ENCODE measurements at places on chromosomes 5 and 9.

- DNase-seq: no peak
Measured at GRCh38 chr5:50476549-50476948, 35.5 kb upstream of the EMB start.

- no peak for DNase-seq
Measured at GRCh38 chr5:594226-594860, 17.8 kb upstream of the CEP72 start.

GRCh38 chr9:82882138-82882537, 180.8 kb downstream of the RASEF start:
- no peak for DNase-seq

GRCh38 chr9:83296123-83296522, 233.2 kb upstream of the RASEF start:
- DNase-seq: peak; percentile 53

GRCh38 chr9:15513335-15513734, 2.6 kb upstream of the PSIP1 start:
- peak; percentile 48 for DNase-seq

DNA sequence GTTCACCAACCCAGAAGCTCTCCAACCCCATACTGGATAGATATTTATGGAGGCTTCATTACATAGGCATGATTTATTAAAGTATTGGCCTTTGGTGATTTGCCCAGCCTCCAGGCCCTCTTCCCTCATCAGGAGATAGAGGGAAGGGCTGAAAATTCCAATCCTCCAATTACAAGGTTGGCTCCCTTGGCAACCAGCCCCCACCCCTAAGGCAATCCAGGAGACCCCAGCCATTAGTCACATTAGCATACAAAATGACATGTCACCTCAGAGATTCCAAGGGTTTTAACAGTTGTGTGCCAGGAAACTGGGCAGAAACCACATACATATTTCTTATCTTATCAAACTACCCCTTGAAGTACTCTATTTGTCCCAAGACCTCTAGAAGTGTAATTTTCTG, 210.0 kb downstream of the HINT1 start:
- DNase-seq: peak; percentile 8

GRCh38 chr9:131736431-131736830, 3.4 kb downstream of the RAPGEF1 start:
- DNase-seq: no peak

- no peak for DNase-seq
Measured at GRCh38 chr5:131999441-132000240, 11.8 kb downstream of the ACSL6 start.

GRCh38 chr5:2801577-2802525, 50.4 kb upstream of the IRX2 start:
- DNase-seq: no peak

GRCh38 chr5:96302174-96302738, 130.8 kb downstream of the PCSK1 start:
- DNase-seq: no peak

DNA sequence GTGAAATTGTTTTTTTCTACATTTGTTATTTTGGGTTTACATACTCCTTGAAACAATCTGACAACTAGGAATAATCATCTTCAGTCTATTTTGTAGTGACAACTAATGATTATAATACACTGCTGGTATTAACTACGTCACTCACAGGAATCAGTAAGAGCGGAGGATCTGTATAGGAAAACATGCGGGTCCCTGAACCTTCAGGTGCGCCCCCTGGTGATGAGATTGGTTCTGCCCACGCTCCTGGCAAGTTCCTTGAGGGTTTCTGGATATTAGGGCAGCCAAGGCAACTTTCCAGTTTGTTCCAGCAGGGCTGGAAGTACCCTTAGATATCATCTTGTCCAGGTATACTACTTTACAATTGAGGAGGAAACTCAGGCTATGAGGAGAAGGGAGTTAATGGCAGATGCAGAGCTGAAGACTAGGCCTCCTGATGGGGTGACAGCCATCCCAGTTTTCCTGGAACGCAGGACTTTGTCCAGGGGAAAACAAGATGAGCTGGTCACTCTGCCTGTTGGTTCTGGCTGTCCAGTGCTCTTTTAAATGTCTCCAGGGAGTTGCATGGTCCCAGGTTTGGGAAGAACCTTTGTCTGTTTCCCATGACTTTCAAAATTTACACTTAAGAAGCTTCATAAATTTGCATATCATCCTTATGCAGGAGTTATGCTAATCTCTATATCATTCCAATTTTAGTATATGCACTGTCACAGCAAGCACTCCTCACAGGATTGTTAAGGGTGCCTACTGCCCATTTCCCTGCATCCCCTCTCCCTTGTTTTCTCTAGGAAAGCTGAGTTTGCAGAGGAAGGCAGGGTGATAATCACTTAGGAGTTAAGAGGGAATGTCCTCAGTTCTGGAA, 14.9 kb upstream of the WNT8A start:
- peak; percentile 78 for DNase-seq

DNA sequence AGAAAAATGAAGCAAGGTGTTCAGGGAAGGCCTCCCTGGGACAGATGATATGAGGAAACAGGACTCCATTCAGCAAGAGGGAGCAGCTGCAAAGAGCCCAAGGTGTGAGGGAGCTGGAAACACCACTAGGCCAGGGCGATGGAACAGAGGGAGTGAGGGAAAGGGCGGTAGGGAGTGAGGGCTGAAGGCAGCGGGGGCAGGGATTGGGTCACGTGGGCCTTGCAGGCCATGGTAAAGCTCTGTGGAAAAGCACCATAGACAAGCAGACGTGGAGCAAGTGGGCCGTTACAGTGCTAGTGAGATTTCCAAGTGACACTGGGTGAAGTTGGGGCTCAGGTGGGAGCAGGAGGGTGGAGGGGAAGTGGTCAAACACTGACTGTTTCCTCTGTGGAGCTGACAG, 10.8 kb upstream of the PRRC1 start:
- peak; percentile 8 for DNase-seq

DNA sequence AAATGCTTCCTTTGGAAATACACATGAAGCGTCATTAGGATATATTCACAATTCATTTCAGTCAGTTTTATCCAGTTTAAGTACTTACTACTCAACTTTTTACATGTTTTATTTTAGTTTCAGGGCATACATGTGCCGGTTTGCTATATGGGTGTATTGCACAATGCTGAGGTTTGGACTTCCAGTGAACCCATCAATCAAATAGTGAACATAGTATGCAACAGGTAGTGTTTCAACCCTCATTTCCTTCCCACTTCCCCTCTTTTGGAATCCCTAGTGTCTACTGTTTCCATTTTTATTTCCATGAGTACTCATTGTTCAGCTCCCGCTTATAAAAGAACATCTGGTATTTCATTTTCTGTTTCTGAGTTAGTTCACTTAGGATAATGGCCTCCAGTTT, 74.7 kb downstream of the TMEM161B start:
- DNase-seq: no peak

DNA sequence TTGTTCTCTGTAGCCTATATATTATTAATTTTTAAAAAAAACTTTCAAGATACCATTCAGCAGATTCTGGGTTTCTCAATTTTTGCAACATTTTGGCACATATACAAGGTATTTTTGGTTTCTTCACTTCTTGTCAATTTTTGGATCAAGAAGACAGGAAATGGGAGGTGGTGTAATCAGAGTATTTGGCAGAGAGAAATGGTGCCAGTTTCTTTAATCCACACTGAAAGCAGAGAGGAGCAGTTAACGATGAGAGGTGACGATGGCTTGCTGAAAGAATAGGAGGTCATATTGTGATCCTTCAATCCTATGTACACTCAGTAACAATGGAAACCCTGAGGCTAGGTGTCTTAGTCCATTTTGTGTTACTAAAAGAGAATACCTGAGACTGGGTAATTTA, 16.4 kb downstream of the NNT start:
- DNase-seq: no peak

GRCh38 chr9:137955586-137955985, 78.0 kb downstream of the CACNA1B start:
- DNase-seq: no peak

- no peak for DNase-seq
Measured at GRCh38 chr9:124465736-124466135, 15.5 kb downstream of the ADGRD2 start.

DNA sequence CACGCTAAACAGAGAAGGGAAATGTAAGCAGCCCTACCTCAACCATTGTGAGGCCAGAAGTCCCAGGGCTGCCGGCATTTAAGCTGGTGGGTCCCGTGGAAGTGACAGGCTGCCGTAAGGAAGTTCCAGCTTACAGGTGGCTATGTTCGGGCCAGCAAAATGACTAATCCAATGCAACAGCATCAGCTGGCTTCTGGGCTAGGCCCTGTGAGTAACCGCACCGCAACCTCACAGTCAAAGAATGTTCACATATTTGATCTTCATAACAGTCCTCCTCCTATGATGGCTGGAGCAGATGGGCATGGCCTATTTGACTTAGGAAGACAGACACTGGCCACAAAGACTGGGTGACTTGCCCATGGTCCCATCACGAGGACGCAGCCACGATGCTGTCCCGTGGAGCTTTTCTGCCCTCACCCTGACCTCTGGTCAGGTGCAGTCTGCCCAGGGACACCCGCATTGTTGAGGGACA, 88.2 kb downstream of the LIFR start:
- no peak for DNase-seq

GRCh38 chr5:53782620-53783019, 222.2 kb downstream of the NDUFS4 start:
- DNase-seq: no peak

DNA sequence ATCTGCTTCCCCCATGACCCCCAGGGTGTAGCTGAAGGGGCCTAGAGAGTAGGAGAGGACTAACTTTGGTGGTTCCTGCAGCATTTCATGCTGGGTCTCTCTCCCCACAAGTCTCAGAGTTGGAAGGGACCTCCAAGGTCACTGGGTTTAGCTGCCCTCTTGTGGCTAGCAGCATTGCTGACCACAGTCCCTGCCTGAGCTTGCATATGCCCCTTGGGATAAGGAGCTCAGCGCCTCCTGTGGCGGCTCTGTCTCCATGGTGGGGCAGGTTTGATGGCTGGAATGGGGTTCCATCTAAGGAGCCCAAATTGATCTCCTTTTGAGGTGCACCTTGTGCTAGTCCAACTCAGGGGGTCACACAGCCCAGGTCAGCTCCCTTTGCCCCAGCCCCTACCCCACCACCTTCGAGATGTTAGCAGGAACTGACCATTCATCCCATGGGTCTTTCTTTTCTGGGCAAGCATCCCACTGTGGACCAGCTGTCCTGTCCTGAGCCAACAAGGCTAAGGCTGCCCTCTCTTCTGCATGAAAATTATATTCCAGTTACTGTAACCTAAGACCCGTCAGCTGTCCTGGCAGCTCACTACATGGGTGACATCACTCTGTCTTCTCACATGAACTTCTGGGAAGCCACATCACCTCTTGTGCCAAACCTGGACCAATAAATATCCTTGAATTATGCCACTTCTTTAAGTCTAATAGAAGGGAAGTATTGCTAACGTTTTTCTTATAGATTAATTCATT, 196.2 kb downstream of the HSPA4 start:
- peak; percentile 79 for DNase-seq

DNA sequence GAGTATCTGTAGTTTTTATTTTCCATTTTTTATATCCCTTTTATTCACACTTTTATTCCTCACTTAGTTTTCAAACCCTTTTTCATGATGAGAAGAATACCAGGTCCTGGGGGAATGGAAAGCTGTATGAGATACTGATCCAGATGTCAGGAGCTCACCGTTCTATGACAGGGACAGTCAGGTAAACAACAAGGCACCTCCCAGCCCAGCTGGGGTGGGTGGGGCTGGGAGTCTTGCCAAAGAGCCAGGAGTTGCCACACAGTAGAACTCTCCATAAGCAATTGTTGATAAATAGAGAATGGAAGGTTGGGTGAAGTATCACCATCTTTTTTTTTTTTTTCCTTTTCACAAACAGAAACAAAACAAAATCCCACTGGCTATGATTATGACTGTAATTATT, 225.8 kb downstream of the NSG2 start:
- DNase-seq: no peak

DNA sequence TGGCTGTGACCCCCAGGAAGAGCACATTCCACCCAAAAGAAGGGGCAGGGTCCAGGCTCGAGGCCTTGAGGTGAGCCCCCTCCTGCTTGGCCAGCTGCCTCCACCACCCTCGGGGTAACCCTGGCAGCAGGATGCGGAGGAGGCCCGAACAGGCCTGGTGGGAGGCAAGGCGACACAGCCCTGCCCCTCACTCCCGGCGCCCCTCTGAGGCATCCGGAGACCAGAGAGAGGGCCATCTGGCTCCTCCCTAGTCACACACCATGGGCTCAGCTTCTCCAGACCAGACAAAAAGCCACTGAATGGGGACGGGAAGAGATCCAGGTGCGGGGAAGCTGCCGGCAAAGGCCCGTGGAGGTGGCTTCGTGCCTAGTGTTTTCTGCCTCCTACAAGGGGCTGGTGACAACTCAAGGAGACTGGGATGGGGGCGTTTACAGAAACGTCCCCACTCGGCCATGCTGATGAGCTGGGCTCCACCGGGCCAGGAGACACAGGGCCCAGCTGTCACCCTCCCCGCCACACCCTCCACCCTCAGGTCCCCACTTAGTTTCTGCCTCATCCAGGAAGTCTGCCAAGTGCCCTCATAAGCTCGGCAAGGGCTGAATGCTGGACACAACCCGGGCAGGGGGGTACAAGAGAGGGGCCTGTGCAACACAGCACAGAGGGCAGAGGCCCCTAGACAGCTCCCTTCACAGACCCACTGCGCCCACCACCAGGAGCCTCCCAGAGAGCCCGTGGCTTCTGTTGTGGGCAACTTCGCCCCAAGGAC, 41.9 kb downstream of the NACC2 start:
- no peak for DNase-seq

- no peak for DNase-seq
Measured at GRCh38 chr5:154842689-154843530, 7.5 kb downstream of the FAXDC2 start.

DNA sequence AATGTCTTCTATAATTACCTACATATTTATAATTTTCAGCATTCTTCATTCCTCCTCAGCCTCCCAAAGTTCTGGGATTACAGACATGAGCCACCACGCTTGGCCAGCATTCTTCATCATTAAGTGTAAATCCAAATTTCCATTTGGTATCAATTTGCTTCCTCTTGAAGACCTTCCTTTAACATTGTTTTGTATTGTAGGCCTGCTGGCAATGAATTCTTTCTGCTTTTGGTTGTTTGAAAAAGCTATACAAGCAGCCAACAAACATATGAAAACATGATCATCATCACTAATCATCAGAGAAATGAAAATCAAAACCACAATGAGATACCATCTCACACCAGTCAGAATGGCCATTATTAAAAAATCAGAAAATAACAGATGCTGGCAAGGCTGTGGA, 56.4 kb downstream of the GCNT4 start:
- DNase-seq: no peak

Data from iPS-NIHi11 (cell line).